ENCODE measurements at places on chromosomes 2 and 18.

GRCh38 chr18:79395308-79395640 lies 456 bp upstream of the NFATC1 start:
- DNase-seq: no peak

- no peak for DNase-seq
Observed at GRCh38 chr18:50277942-50278341, 3.4 kb downstream of the MBD1 start.

DNA sequence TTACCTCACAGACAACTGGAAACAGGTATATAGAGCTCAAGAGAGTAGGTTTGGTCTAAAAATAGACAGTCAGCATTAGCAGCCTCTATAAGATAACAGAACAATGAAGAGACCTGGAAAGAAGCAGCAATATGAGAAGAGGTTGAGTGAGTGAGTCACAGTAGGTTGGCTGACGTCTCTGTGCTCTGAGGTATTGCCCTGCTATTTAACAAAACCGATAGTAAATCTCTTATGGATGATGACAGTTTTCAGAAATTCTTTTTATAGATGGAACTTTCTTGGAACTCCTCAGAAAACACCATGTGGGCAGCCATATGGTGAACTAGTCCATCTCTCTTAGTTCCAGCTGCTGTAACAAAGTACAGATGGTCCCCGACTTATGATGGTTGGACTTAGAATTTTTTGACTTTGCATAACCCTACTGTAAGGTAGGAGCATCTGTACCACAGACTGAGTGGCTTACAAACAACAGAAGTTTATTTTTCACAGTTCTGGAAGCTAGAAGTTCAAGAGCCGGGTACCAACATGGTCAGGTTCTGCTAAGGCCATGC lies 123.5 kb downstream of the MBD2 start:
- DNase-seq: no peak

- DNase-seq: no peak
Observed at GRCh38 chr2:231482806-231483391, 18.6 kb upstream of the NCL start.

GRCh38 chr2:222693837-222694236 lies 22.4 kb downstream of the MOGAT1 start:
- no peak for DNase-seq

Data from Panc1 (cell line).